ENCODE measurements at places on chromosomes 5 and 9.
A peak's percentile ranks its signal among the peaks of the same experiment; 100 is the strongest.

- no peak for DNase-seq
These were observed 812 bp downstream of the CETN3 start for GRCh38 chr5:90408571-90409317.

DNA sequence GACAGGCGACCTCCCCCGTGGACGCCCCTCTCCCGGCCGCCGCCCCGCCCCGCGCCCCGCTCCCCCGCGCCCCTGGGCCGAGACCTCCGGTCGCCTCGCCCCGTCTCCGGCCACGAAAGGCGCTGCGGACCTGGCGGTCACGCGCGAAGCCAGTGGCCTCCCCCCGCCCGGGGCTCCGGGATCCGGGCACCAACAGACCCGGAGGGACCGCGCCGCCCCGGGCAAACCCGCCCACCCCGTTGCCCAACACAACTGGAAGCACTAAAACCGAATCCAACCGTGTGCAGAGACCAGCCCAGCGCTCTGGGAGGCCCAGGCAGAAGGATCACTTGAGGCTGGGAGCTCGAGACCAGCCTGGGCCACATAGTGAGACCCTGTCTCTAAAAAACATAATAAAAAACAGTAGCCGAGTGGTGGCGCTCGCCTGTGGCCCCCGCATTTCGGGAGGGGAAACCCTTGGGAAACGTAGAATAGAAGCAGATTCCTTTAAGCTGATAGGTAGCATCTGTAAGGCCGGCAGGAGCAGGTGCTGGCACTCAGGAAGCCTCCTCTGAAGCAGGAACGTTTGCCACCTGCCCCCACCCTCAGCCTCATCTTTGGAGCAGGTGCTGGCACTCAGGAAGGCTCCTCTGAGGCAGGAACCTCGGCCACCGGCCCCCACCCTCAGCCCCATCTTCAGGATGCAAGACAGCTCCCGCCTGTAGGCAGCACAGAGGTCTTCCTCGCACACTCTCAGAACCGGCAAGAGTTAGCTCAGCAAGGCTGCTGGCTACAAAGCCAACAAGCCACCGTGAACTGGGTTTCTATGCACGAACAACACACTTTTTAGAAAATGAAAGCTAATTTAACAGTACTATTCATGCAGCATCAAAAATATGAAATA is 4.6 kb upstream of the SLC9A3 start:
- no peak for DNase-seq

DNA sequence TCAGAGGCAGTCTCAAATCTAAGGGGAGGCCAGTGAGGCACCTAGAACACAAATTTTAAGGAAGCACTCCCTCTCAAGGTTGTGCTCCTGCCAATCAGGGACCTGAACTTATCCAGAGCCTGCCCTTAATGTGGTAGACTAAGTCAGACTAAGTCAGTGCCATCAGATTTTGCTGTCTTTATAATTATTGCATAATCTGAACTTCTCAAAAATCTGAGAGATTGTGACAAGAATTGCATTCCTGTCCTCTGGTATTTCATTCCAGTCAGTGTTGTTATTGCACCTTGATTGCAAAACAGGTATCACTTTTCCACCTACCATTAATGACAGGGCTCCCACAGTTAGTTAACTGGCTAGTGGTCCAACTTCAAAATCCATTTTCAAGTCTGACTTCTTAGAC is 197.1 kb upstream of the HCN1 start:
- no peak for DNase-seq

- no peak for DNase-seq
These were observed 37.8 kb downstream of the CDH6 start for GRCh38 chr5:31231177-31231838.

- no peak for DNase-seq
These were observed 34.5 kb downstream of the SLC46A2 start for GRCh38 chr9:112856200-112856599.

DNA sequence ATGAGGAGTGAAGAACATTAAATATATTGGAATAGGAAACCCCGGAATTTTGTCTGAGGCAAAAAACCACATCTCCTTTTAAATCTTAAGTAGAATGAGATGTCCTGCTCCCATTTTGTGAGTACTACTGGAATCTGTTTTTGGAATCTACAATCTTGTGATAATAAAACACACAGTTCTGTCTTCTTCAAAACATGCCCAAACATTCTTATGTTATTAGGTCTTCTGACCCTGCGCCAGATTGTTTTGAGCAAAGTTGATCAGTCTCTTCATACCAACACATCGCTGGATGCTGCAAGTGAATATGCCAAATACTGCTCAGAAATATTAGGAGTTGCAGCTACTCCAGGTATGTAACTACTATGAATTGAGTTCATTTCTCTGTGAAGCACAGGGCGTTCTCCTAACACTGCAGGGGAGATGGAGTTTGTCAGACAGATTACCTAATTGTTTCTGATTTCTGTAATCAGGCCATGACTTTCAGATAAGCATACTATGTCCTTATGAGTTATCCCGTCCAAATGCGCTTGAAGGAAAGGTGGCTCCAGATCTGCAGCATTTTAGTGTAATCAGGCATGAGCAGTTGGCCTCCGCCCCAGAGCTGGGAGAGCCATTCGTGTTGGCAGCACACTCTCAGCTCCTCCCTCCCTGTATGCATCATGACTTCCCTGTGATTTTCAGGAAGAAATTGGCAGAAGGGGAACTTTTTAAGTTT is 88.0 kb downstream of the NLN start:
- no peak for DNase-seq

GRCh38 chr5:143913008-143913752 is 101.2 kb downstream of the HMHB1 start:
- DNase-seq: no peak

GRCh38 chr5:160635046-160635445 is 213.4 kb downstream of the PTTG1 start:
- DNase-seq: no peak

GRCh38 chr9:73148447-73148937 is 3.2 kb upstream of the ANXA1 start:
- DNase-seq: no peak

DNA sequence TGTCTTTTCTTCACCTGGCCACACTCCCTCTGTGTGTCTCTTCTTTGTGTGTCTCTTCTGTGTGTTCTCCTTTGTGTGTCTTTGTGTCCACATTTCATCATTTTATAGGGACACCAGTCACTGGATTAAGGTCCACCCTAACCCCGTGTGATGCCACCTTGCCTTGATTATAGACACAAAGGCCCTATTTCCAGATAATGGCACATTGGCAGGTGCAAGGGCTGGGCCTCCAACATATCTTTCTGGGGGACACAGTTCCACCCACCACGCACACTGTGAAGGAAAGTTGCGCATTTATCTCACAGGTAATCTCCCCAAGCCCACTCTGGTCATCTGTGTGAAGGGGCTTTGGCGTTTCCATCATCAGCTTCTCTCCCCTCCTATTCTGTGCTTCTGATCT is 334.6 kb upstream of the IRX1 start:
- DNase-seq: no peak

- DNase-seq: no peak
These were observed 70.0 kb downstream of the MTREX start for GRCh38 chr5:55377810-55378209.

DNA sequence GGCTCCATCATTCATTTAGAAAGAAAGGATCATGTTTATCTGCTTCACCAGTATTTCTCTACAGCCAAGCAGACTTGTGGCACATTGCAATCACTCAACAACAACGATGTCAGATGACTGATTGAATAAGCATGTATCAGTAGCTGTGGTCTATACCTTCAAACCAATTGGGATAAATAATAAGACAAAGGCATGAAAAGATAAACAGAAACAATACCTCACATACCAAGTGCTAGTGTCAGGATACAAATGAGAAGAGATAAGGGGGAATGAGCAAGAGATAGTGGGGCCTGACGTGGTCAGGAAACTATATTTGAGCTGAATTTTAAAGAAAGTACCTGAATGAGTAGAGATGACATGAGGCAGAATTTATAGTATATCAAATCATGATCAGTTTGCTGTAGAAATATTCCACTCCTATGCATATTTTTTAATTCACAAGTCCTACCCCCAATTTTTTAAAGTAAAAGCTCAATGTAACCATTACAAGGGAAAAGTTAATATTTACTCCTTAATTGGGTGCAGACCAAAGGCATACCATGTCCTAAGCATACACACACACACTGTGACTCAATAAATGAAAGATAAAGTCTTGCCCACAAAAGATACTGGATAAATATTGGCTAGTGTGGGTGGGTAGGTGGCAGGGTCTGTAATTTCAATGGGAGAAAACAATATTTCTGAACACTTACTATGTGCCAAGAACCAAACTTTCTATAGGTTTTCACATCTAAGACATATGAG is 284.5 kb downstream of the SPOCK1 start:
- DNase-seq: no peak

DNA sequence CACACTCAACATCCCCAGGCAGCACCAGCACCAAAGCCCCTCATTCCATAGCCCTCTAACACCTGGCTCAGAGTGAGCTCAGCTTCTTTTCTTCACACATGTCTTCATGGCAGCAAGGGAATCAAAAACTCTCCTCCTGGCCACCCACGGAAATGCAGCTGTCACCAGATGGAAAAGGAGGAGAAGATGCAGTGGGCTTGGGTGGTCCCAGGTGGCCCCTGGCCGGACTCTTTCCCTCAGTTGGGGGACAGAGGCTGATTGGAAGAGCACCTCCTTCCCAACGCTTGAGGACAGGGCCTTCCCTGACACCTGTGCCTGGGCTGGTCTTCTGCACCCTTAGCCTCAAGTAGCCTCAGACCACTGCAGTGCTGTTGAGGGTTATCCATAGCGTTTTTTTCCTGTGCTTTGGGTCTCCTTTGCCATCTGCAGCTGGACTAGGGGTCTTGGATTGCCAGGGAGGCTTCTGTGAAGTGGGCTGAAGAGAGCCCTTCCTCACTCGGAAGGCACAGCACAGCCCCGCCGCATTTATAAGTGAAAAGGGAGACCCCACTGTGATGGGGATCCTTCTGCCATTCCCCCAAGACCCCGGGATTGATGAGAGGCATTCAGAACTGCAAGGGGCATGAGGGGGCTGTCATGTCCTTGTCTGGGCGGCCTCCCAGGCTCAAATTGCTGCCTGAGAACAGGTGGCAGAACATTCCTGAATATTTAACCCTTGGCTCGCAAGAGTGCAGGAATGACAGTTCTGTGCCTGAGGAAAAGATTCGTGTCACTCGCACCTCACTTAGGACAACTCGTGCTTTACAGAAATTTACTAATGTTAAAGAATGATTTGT is 200.0 kb downstream of the AUH start:
- DNase-seq: no peak

- peak; percentile 80 for DNase-seq
These were observed 12.8 kb upstream of the RALGDS start for GRCh38 chr9:133133681-133134387.

GRCh38 chr5:145902421-145902820 is 29.6 kb upstream of the GRXCR2 start:
- DNase-seq: no peak
